ENCODE measurements at places on chromosomes 6 and 20.

- no peak for DNase-seq
These were observed 11.8 kb upstream of the FILIP1 start for GRCh38 chr6:75505424-75505823.

DNA sequence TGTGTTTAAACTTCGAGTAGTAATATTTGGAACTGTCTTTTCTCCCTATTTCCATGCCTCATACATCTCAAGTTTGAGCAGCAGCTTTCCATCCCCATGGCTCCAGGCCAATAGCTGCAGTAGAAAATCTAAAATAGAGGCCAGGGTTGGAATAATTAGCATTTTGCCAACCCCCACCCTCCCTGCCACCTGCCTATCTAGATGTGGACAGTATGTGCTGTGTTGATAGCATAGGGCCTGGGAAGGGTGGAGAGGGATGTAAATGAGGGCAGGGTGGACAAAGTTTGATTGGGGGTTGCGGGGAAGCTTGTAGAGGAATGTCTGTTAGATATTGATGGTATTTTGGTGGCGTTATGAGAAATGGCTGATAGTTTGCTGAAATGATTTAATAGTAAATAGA is 5.6 kb downstream of the TOP1 start:
- no peak for DNase-seq

- DNase-seq: no peak
These were observed 115.2 kb downstream of the DLL1 start for GRCh38 chr6:170175644-170176135.

- no peak for DNase-seq
These were observed 78.6 kb downstream of the RCAN2 start for GRCh38 chr6:46412662-46413061.

DNA sequence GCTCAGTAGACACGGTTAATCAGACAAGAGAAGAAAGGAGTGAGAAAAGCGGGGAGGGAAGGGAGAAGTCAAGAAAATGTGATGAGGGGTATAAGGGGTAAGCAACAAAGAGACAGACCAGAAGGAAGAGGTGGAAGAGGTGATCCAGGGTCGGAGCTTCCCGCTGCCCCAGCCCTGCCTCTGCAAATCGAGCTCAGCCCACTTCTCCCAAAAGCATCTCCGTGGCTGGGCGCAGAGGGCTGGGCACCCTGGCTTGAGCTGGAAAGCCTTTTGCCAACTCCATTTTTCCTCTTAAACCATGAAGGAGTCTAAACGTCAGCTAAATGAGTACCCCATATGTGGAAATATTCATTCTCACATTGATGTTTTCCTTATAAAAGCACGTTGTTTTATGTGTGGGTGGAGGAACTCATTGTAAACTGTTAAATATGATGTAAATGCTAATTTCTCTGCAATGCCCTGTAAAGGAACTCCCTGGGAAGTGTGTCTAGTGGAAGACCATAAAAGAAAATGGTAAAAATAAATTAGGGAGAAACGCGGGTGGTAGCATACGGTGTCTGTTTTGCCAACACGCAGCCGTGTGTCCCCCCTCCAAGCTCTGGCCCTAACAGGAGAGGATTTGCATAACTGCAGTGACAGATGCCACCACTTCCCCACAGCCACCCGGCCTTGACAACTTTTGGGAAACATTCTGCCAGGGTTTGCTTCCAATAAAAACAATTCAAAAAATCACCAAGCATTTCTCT is 55.2 kb upstream of the MAFB start:
- DNase-seq: no peak

DNA sequence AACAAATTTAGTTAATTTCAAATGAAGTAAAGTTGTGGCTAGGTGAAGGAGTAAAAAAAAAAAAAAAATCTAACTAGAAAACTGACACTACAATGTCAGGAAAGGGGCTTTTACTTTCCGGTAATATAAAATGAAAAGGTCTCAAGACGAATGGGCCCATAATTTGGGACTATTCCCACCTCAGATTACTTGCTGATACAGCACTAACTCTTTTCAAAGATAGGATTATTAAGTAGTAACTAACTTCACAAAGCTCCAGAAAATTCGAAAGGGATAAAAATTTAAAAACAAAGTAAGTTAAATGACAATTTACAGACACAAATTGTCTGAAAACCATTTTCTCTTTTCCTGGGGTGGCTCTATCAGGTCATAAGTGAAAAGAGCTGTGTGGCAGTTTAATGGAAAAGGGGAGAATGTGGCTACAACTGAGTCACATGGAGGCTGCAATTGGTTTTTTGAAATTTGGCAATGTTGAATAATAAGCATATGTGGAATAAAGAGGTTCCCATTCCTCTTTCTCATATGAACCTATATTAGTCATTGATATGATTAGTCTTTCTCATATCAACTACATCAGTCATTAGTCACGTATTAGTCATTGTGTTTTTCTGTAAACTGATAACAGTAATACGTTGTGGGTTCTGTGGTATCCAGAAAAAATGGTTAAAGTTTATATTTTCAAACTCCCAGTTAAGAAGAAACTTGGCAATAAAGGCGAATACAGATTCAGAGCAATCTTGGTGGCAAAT is 78.0 kb downstream of the RWDD2A start:
- DNase-seq: peak; percentile 6

DNA sequence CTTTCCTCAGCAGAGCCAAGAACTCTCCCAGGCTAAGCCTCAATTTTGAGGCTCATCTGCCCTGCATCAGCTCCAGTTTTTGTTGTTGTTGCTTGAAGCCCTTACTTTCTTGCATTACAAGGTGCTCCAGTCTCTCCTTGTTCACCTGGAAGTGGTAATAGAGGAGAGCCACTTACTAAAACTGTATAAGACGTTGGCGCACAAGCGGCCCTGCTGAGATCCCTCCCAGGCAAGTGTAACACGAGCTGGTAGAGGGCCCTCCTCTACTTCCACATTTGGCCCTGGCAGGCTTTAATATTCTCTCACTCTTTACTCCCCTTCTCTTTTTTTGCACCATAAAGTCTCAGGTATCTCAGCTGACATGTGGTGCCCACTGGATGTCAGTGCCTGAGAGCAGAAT is 19.5 kb downstream of the GCM2 start:
- DNase-seq: no peak

- DNase-seq: no peak
These were observed 26.9 kb downstream of the FOXF2 start for GRCh38 chr6:1416191-1416760.

DNA sequence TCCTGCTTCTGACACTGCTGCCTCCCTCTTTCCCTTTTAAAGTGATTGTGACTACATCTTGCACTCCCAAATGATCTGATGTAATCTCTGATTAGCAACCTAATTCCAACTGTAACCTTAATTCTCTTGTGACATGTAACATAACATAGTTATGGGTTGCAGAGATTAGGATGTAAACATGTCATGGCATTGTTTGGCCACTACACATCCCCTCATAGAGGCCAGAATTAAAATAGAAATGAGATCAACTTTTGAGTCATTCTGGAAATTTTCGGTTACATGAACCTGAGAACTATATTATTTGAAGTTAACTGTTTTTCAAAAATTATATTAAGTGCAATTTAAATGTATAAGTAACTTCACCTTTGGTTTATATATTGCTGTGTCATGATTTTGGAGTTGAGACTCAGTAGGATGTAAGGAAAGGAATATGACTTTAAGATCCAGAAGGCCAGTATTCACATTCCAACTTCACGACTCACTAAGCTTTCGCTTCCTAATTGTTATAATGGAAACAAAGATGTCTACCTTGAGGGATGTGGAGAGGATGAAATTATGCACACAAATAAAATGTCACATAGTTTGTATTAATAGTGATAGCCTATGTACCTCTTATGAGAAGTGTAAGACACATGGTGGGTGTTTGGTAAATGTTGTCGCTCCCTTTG is 611.9 kb upstream of the MAP3K7 start:
- no peak for DNase-seq

- DNase-seq: no peak
These were observed 35.3 kb upstream of the SCRT2 start for GRCh38 chr20:710780-711450.

DNA sequence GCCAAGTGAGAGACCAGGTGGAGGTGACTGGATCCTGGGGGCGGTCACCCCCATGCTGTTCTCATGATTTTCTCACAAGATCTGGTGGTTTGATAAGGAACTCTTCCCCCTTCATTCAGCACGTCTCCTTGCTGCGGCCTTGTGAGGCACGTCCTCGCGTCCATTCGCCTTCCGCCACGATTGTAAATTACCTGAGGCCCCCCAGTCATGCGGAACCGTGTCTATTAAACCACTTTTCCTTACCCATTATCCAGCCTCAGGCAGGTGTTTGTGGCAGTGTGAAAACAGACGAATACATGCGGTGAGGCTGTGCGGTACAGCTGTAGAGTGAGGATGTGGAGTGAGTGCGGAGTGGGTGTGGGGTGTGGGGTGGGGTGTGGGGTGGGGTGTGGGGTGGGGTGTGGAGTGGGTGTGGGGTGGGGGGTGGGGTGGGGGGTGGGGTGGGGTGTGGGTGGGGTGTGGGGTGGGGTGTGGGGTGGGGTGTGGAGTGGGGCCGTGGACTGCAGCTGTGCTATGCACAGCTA is 12.1 kb upstream of the NTSR1 start:
- no peak for DNase-seq

- no peak for DNase-seq
These were observed 144.6 kb downstream of the SOBP start for GRCh38 chr6:107634324-107635056.

GRCh38 chr6:31094389-31094881 is 17.9 kb downstream of the C6orf15 start:
- no peak for DNase-seq

GRCh38 chr6:111837007-111837406 is 36.2 kb downstream of the FYN start:
- DNase-seq: no peak

DNA sequence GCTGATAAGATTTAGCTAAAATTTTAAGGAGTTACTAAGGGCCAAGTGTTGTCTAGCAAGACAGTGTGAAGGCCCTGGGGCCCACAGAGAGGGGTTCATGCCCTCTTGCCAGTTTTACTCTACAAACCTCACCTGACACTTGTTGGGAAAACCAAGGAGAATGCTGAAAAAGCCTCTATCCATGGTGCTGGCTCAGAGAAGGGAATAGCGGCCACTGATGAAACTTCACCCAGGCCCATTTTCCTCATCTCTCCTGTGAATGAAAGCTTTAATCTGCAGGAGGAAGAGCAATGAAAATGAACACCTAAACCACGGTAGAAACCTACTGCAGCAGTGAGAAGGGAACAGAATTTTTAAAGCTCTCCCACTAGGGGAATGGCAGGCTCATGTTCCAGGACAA is 317.3 kb upstream of the CNR1 start:
- no peak for DNase-seq

- no peak for DNase-seq
These were observed 21.4 kb upstream of the TENT5A start for GRCh38 chr6:81773887-81774286.

GRCh38 chr6:20954315-20954714 is 420.1 kb downstream of the CDKAL1 start:
- DNase-seq: no peak

Data from NCI-H460 (cell line).